ENCODE measurements at places on chromosomes 13 and 19.

DNA sequence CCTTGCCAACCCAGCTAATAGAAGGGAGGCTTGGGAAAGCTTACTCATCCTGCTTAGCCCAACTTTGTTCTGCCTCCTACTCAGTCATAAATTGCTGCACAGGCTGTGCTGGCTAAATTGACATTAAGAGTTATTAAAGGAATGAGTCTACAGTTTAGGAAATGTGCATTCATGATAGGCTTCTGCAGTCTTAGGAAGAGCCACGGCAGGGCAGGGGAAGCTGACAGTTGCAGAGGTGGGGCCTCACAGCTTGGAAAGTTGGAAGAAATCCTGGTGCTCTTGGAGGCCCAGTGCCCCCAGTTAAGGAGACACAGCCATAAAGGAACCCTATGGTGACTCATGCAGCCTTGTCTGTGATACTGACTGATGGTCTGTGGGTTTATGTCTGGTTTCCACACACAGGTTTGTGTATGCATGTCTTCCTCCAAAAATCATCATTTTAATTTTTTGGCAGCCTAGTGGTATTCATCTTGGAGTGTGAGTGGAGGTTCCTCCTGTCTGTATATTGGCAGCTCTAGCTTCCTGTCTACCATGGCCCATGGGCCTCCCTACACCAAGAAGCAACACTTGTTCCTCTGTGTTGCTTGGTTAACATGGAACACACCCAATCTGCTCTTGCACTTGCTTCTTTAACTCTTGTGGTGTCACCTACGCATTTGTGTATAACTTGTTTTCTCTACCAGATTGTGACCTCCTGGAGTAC lies 135.0 kb upstream of the KL start:
- DNase-seq = peak; percentile 82

DNA sequence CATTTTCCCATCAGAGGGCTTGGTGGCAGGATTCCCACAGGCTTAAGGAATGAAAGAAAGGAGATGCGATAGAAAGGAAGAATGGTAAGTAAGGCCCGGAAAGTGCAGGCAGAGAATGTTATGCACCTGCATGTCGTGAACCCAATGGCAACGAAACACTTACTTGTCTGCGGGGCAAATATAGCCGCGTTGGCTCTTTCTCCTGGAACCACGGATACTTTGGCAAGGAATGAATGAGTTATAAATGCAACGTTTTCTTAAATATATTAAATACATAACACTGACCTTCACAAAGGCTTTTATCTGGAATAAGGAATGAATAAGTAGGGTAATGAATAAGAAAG lies 192.1 kb downstream of the KATNAL1 start:
- no peak for DNase-seq

- DNase-seq = peak; percentile 43
These were observed 187.8 kb downstream of the LHFPL6 start for GRCh38 chr13:39415008-39415802.

DNA sequence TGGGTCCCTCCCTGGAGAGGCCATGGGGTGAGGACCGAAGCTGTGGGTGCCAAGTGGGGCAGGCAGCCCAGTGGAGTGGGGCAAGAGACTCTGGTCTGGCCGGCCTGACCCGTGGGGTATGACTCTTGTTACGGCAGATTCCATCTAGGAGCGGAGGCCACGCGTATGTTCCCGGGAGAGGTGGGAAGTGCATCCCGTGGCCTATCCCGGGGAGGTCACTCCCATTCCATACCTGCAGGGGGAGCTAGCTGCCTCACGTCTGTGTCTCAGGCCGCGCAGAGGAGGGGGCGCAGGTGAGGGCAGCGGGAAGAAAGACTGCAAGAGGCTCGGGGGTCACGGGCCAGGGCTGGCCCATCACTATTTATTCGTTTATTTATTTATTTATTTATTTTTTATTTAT lies 4.9 kb downstream of the CSNK1G2 start:
- DNase-seq = no peak

GRCh38 chr13:49530457-49530856 lies 34.7 kb downstream of the PHF11 start:
- DNase-seq = no peak

GRCh38 chr13:87129602-87130300 lies 541.4 kb upstream of the SLITRK5 start:
- peak; percentile 47 for DNase-seq

DNA sequence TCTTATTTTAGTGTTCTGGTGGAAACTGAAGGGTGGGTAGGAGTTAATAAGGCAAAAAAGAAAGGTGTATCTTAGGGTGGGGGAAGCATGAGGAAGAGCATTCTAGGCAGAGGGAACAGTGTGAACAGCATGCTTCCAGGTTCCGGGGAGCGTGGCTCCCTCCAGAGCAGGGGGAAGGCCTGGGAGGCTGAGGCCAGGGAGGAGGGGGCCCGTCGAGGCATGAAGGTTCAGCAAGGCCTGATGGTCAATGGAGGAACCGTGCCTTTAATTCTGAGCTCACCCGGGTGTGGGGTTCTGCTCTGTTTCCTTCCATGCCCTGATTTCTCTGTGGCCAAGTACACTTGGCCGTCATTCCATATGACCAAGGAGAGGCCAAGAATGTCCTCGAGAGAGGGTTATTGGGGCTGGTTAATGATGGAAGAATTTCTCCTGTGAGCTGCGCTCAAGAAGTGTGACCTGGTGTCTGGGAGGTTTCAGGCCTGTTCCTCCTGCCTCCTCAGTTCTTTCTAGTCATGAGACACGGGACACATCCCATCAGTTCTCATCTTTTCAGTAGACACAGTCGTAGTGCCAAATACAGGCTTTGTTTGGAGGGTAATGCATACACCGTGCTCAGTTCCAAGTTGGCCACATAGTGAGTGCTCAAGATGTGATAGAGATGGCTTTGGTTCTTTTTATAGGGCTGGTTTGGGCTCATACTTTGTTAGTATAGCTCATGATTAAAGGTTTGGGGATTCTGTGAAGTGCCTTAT lies 73.6 kb downstream of the SIPA1L3 start:
- DNase-seq = no peak

DNA sequence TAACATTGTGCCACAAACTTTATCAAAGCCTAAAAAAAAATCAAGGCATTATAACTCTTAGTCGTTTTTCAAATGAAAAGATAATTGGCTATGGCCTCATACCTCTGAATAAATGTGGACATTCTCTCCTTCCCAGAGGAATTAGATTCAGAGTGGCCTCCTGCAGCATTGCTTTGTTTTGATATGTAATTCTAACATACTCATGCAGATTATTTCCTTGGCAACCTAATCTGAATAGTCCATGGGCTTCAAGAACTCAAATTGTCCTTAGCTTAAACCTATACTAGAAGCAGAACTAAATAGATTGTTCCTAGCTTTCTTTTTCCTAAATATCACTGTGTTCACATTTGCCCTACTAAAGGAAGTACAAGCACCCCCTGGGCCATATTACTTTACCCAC lies 1146.9 kb downstream of the OLFM4 start:
- DNase-seq = no peak

DNA sequence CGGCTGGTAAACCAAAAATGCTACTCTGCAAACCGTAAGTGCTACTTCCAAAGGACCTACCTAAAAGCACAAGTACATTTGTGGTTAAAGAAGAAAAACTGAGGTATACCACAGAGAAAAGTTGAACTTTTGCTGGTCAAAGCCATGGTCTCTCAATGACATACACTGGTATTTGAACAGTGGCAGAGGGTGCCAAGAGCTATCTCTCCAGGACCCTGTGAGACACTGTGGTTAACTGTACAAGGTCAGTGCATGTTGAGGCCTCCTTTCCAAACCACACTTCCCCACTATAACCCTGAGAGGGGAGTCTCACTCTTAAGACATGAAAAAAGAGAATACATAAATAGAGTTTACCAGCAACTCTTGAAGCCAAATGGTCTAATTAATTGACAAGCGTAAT lies 49.5 kb downstream of the COL4A1 start:
- DNase-seq = no peak

- DNase-seq = no peak
These were observed 33.4 kb downstream of the STK24 start for GRCh38 chr13:98543378-98544103.

DNA sequence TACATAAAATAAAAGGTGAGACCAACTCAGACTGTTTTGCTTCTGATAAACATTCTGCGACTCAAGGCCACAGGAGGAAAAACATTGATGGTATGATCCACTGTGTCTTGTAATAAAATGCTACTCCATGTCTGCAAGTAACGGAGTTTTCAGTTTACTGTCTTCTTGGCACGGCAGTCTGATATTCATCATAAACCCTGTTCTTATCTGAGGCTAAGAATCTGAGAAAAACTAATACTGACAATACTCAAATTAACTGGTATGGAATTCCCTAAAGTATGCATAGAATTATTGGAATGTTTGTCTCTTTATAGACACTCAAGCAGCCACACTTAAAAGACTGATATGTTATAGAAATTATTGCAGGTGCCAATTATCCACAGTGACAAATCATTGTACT lies 125.5 kb downstream of the TBC1D4 start:
- no peak for DNase-seq

- DNase-seq = no peak
These were observed 1.9 kb upstream of the MRPS31 start for GRCh38 chr13:40772765-40773473.

DNA sequence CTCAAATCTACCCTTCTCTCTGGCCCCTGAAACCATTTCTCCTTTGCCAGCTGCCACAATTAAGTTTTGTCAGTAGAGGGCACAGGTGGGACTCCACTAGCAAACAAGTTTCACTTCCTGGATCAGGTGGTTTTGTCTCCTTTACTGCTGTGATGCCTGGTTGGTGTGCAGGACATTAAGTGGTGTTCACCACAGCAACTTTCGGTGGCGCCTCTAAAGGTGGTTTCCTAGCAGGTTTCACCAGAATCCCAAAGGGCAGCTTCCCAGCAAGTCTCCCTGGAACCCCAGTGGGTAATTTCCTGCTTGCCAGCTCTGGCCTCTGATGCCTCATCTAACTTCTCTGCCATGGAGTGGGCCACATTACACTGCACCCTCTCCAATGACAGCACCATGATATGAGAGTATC lies 16.6 kb downstream of the MED4 start:
- DNase-seq = no peak

DNA sequence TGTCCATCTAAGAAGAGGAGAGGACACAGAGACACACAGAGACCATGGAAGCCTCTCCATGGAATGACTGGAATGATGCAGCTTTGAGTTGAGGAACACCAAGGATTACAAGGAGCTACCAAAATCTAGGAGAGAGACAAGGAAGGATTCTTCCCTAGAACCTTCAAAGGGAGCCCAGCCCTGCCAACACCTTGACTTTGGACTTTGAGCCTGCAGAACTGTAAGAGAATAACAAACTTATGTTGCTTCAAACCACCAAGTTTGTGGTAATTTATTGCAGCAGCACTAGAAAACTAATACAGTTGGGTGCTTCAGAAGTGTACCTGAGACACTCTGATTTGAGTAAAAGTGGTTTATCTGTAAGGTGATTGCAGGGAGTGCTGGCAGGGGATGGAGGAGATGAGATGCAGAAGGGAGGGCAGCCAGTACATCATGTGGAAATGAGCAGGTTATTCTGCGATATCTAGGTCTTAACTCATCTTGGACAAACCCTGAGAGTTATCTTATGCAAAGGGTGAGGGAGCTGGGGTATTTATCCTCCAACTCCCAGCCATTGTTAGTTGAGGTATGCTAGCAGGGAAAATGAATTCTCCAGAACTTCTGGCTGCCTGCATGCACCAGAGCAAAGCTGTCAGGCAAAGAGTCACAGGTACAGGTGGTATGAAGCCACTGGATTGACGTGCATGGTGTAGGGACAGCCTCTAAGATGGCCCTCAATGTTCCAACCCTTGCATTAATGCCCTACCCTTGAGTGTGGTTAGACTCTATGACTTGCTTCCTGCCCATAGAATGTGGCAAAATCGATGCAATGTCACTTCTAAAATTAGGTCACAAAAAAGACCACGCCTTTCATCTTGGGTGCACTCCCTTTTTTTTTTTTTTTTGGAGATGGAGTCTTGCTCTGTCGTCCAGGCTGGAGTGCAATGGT lies 31.3 kb upstream of the ADGRL1 start:
- no peak for DNase-seq

- no peak for DNase-seq
These were observed 2.2 kb downstream of the ARHGAP45 start for GRCh38 chr19:1069009-1069779.

GRCh38 chr13:110841846-110842245 lies 73.0 kb downstream of the ANKRD10 start:
- peak; percentile 8 for DNase-seq

DNA sequence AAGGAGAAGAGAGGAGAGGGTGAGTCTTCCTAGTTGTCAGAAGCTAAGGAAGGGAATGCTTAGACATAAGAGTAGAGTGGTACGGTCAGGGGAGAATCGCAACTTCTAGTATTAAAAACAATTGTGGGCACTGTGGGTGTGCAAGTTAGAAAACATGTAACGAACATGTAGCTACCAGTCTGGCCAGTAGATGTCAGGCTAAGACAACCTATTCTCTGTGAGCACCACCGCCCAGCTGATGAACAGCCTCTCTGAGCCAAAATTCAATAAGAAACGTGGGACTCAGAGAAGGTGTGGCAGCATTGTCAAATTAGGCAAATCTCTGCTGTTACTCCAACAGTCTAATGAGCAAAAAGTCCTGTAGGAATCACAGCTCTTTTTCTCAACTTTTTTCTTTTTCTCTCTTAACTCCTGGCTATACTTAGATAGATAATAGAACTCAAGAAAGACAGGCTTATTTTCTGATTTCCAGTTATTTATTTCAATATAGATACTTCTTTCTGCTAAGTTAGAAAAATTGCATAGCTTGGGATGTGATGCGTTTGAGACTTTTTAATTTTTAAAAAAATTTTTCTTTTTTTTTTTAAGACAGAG lies 186.2 kb downstream of the USP12 start:
- DNase-seq = peak; percentile 80

- DNase-seq = no peak
These were observed 12.2 kb upstream of the C19orf33 start for GRCh38 chr19:38291855-38292254.

- peak; percentile 39 for DNase-seq
These were observed 550 bp downstream of the ZNF383 start for GRCh38 chr19:37218592-37218935.

DNA sequence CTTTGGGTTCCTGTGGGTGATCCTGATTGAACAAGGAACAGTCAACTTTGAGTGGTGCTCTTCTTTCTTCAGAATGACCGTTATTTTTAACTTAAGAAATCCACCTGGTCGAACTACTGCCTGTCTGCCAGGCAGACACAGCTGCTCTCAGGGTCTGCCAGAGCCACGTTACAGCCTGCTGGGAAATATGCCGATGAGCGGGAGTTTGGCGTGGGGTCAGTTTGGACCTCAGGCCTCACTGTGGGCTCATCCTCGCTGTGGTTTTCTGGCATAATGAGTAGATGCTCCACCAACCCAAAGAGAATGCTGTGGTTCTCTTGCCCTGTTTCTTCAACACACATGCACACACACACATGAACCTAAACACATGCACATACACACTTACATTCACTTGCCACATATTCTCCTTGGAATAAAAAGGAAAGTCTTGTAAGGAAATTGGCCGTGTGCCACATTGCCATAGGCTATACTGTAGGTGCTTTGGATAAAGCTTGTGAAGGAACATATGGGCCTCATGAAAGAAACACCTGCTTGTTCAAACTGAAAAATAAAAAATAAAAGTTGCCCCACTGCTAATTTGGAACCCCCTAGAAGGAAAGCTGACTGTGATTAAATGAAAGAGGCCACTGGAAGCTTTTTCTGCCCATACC lies 598.7 kb upstream of the KLF12 start:
- no peak for DNase-seq

GRCh38 chr19:7983286-7983950 lies 22.0 kb downstream of the ELAVL1 start:
- DNase-seq = no peak

- no peak for DNase-seq
These were observed 1016.0 kb downstream of the UQCRFS1 start for GRCh38 chr19:28196961-28197360.

All from IMR-90 (cell line).